Esophagus squamous epithelium (tissue), 5 donors: ENCODE measurements at places on chromosomes 5 and 9.

GRCh38 chr5:109935833-109936490 lies 246.2 kb downstream of the MAN2A1 start:
- DNase-seq, result no peak

DNA sequence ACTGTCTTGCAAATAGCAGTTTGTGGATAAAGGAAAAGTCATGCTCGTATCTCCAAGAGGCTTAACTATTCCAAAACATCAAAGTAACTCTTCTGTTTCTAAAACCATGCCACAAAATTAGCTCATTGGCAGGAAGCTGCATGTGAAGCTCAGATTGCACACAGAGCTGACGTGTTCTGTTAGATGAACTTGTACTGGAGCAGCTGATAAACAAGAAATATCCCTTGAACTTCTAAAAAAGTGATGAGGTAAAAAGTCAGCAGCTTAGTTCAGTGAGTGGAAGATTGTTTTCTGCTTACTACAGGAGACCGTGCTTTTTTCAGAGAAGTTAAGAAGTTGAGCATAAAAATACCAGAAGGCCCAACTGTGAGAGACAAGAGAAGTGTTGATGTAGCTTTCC lies 113.2 kb downstream of the SLC12A2 start:
- DNase-seq, result no peak

DNA sequence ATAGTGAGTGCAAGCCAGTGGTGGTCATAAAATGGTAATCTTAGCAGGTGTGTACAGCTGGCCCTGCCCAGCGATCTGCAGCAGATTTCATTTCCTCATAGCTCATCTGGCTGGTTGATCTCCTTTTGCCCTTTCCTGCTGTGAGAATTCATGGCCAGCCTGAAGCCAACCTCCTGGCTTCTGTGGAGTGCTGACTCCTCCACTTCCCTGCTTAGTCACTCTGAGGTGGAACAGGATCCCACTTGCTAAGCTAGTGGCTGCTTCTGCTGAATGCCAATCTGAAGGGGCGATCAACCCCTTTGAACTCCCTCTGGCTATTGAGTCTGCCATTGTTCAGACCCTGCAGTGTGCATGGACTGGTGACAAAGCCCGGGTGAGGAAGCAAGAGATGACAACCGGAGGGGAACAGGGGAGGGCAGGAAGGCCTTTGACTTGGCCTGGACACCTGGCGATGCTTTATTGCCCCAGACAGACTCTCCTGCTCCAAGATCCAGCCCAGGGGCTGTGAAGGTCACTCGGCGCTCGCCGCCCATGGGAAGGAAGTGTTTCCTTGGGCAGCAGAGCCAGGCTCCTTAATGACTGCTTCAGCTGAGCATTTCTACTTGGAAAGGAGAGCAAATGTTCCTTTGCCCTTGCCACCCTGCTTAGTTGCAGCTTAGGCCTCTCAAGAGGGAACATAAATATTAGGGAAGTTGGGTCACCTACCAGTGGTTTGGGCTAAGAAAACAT lies 341.1 kb downstream of the ZSWIM6 start:
- DNase-seq, result no peak

- DNase-seq, result no peak
These were observed 3.8 kb upstream of the IQGAP2 start for GRCh38 chr5:76399268-76399667.

- no peak for DNase-seq
These were observed 2.3 kb downstream of the RALGPS1 start for GRCh38 chr9:126916909-126917308.

GRCh38 chr9:133935328-133936005 lies 56.7 kb downstream of the VAV2 start:
- no peak for DNase-seq

DNA sequence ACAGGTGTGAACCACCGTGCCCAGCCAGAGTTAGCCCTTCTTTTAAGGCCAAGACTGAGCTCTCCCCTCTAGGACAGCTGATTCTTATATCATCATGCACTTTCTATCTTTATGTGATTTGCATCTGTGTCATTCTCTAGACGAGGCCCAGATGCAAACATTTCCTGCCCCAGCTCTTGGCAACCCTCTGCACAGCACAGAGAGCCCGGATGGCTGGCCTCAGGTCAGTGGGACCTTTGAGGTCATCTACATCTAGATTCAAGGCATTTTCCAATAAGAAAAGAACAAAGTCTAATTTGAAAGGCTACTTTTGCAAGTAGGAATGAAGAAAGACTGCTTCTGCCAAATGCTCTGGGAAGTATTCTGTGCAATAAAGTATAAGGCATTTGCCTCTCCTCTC lies 109.0 kb upstream of the DAB2 start:
- no peak for DNase-seq

- no peak for DNase-seq
These were observed 188.3 kb downstream of the GABBR2 start for GRCh38 chr9:98520221-98520960.

GRCh38 chr9:74554751-74555419 lies 57.8 kb downstream of the RORB start:
- no peak for DNase-seq

DNA sequence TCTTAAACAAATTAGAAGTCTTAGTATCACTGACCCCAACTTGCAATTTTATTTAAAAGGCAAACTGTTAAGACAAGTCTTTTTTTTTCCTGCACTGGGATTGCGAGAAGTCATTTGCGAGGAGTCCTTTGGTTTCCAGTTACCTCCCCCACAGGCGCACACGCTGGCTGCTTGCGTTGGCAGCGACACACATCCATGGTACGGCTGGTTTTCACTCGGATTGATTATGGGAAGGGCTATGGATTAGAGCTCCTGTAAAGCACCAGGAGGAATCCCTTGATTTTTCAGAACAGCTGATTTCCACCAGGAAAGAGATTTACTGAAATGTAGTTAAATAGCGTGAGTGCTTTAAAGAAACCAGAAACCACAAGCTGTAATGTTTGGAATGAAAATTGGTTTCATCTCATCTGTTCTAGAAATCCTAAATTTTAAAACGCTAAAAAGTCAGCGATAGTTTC lies 737 bp downstream of the SLC1A3 start:
- DNase-seq, result no peak

- no peak for DNase-seq
These were observed 182.2 kb upstream of the ISL1 start for GRCh38 chr5:51201024-51201423.

DNA sequence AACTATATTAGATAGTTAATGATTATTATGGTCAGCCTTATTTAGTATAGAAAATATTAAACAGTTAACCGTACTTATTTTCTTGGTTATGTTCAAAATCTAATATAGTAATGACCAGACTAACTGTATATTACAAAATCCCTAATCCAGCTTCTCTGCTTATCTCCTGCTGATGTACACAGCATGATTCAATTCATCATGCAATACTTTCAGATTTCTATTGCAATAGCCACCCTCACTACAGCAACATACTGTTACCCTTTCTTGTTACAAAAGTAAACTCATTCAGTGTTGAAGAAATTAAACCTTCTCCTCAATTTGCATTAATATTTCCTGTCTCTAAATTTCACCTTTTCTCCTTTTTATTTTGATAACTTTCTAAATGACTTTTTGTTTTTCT lies 1375.0 kb upstream of the NUDT12 start:
- no peak for DNase-seq

- DNase-seq, result no peak
These were observed 40.5 kb downstream of the FYB1 start for GRCh38 chr5:39178861-39179260.

DNA sequence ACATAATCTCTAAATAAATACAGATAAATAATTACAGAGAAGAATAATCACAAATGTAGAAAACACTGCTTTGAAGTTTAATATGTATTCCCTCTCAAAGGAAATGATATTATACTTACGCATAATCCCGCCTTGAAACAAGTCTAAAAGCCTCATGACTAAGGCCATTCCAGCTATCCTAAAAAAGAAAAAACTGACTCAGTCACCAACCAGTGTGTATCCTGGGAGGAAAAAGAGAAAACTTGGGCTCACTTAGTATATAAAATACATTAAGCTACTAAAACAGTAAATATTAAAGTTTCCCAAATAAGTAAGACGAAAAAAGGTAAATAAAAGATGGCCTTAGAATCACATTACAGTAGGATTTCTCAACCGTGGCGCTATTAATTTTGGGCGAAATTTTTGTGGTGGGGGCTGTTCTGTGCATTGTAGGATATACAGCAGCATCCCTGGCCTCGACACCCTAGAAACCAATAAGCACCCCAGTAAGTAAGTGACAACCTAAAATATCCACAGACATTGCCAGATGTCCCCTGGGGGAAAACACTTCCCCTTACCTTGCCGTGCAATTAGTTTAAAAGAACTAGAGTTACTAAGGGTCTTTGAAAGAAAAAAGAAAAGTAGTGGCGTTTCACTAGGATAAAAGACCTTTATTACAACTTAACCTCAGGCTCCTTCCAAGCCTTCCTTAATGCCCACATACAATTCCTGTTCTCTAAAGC lies 1.1 kb downstream of the HSPA9 start:
- no peak for DNase-seq

DNA sequence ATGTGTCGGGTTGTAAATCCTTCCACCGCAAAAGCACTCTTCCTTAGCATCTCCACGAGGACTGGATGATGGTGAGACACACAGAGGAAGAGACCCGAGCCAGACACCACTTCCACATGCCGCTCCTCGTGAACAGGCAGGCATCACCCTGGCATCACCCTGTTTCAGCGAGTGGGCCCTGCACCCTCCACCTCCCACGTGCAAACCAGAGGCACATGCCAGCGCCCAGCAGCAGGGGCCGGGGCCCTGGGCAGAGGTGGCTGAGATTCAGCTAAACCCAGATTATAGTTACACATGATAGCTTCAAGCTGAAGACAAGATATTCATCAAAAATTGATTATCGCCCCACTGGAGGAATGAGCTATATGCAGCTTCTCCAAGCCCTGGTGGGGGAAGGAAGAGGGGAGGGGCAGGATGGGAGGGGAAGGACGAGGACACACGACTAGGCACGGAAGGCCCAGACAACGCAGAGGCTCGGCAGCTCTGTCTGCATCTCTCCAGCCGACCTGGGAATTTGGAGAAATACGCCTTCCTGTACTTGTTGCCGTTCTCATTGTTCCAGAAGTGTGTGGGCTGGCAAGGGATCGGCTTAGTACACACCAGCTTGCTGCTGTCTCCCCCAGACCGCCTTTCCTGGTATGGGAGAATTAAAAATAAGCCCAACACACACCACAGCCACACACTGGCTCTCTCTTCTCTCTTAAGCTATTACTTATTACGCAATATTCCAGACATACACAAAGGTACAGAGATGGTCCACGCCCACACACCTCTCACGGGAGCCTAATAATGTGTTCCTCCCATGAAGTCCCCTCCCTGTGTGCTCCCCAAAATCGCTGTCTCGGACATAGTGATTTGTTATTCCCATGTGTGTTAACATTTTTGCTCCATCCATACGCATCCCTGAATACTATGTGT lies 50.4 kb upstream of the ZNF354A start:
- no peak for DNase-seq

DNA sequence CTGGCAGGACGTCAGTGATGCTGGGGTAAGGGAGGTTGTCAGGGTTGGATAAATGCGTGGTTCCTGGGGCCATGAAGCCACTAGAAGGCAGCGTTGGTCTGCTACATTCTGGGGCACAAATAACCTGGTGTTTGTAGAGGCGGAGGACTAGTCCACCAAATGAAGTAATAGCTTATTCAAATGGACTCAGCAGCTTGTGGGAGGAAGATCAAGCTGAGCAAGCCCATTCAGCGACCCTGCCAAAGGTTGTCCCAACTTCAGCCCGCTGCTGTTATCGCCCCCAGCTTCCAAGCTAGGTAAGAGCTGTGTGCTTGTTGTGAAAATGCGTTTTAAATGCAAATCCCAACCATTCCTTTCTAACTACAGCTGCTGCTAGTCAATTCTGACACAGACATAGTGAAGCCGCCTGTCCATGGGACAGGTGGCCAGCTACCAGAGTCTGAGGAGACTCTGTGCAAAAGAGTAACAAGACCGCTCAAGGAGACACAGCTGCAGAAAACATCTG lies 7.6 kb upstream of the FAM240B start:
- no peak for DNase-seq

DNA sequence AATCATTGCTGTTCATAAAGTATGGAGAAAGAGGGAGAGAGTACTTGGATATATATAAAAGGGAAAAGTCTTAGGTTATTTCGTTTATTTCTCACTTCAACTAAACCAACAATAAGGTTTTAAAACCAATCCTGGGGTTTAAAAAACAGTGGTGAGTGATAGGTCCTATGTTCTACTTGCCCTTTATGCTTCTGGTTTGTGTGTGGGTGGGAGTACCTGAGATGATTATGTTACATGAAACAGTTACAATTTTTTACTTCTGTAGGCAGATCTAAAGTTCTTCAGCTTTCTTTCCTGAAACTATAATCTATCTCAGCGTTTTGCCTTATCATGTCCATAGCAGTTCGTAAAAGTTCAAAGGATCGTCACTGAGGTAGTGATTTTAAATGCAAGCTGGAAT lies 49.2 kb downstream of the STX17 start:
- no peak for DNase-seq

GRCh38 chr9:38435521-38435920 lies 11.3 kb upstream of the IGFBPL1 start:
- DNase-seq, result no peak

GRCh38 chr5:108461628-108462367 lies 79.9 kb upstream of the FBXL17 start:
- DNase-seq, result no peak

DNA sequence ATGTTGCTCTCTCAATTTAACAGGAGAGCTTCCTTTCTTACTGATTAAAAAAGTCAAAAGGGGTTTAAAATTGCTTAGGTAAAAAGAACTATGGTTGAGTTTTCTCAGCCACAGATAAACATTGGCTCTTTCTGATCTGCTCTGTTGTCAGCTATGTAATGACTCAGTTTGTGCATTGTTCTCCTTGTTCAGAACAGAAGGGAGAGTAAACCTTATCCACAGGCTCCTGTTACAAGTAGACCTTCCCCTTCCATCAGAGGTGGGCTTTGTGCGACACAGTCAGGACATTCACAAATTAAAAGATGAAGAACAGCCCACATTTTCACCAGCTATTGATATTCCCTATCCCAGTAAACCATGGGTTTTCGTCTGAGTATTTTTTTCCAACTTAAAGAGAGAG lies 236.3 kb upstream of the SEMA6A start:
- no peak for DNase-seq

DNA sequence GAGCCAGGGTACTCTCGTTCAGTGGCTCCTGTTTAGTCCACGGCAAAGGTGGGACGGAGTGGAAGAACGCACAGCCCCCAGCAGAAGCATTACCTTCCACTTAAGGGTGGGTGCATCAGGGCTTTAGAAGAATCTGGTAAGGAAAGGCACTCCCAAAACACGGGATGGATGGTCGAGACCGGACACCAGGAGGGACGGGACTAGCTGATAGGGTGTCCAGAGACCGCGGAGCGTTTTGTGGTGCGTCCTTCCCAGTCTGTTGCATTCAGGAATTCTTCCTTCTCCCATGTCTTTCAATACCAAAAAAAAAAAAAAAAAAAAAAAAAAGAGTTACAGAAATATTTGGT lies 545 bp upstream of the CTSV start:
- no peak for DNase-seq
